GM12878 (cell line): ENCODE measurements at places on chromosomes 1 and 21.

DNA sequence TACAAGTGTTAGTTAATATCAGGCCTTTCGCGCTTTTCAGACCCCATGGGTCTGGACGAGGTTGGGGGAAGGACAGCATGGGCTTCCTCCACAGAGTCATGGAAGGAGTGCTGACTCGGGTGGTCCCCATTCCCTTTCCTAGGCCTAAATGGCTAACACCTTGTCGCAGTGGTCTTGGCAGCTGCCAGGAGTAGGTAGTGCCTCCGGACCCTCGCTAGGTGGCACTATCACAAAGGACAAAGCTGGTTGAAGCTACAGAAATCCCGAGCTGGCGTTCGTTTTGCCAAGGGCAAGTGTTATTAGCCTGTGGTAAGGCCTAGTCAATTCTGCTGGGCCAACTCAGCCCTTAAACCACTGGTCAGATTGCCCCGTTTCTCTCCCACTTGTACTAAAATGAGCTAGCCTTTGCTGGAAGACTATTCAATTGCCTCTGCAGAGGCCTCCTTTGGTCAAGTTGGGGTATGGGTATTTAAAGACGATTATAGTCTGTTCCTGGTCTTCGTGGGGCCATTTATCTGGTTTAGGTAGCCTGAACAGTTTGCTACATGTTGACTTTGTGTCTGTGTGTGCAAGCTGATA, 1.1 kb upstream of the UBE2Q1 start:
- peak; percentile 61 for DNase-seq

- DNase-seq = no peak
Observed at GRCh38 chr1:161314201-161314981, at the start of gene SDHC. Gene SDHC, plus strand, starts transcription at chr1:161314381. Its CDS starts 25 bp downstream, at chr1:161314406.

- DNase-seq = no peak
Observed at GRCh38 chr1:204704794-204705492, 19.4 kb upstream of the LRRN2 start.

DNA sequence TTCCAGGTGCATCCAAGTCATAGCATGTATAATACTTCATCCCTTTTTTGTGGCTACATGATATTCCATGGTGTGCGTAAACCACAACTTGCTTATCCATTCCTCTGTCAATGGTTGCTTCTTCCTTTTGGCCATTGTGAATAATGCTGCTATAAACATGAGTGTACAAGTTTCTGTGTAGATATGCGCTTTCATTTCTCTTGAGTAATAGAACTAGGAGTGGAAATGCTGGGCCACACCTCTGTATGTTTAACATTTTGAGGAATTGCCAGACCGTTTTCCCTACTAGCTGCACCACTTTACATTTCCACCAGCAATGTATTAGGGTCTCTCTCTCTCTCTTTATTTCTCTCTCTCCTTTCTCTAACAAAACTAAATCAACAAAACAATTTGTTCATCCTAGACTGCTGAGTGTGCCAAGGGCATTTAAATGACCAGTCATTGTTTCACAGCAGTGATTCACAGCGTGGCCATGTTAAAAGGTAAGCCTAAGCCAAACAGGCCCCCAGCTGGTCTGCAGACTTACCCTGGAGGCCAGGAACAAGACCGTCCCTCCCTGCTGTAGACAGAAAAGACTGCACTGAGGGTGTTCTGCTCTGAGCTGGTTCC, 53.2 kb upstream of the LYST start:
- no peak for DNase-seq

- DNase-seq = no peak
Observed at GRCh38 chr1:232322162-232322734, 307.7 kb downstream of the SIPA1L2 start.

DNA sequence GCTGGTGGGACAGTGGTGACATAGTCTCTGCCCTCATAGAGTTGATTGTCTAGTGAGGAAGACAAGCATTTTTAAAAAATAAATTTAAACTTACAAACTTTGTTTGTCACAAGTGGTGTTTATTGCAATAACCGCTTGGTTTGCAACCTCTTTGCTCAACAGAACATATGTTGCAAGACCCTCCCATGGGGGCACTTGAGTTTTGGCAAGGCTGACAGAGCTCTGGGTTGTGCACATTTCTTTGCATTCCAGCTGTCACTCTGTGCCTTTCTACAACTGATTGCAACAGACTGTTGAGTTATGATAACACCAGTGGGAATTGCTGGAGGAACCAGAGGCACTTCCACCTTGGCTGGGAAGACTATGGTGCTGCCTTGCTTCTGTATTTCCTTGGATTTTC, 58.4 kb downstream of the LAMC2 start:
- no peak for DNase-seq

GRCh38 chr1:248805876-248806275, 19.8 kb downstream of the SH3BP5L start:
- no peak for DNase-seq

DNA sequence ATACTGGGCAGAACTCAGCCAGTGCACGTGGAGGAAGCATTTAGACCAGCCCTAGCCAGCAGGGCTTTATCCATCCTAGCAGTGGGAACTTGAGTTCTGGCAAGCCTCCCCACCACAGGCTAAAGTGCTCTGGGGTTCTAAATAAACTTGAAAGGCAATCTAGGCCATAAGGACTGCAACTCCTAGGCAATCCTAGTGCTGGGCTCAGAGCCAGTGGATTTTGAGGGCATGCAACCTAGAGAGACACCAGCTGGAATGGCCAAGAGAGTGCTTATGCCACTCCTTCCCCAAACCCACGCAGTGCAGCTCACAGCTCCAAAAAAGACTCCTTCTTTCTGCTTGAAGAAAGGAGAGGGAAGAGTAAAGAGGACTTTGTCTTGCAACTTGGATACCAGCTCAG, 70.5 kb upstream of the APOBEC4 start:
- DNase-seq = no peak

DNA sequence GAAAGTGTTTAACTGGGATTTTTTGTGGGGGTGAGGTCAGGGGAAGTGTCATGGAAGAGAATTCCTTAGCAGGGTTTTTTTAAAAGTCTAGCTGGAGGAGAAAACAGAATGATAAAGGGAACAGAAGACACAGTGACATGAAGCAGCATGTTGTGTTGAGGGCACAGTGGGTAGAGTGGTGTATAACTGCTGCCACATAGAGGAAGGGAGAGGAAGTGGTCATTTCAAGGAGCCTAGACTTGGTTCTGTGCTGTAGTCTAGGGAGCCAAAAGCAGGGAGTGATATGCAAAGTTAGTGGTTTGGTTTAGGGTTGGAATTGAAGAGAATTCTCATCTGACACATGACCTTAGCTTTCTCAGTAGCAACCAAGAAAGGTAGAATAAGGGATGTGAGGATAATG, 10.2 kb downstream of the EEIG2 start:
- no peak for DNase-seq

- no peak for DNase-seq
Observed at GRCh38 chr1:109637446-109637845, 17.8 kb downstream of the AMPD2 start.

- no peak for DNase-seq
Observed at GRCh38 chr1:247357052-247357780, 25.5 kb upstream of the ZNF496 start.

DNA sequence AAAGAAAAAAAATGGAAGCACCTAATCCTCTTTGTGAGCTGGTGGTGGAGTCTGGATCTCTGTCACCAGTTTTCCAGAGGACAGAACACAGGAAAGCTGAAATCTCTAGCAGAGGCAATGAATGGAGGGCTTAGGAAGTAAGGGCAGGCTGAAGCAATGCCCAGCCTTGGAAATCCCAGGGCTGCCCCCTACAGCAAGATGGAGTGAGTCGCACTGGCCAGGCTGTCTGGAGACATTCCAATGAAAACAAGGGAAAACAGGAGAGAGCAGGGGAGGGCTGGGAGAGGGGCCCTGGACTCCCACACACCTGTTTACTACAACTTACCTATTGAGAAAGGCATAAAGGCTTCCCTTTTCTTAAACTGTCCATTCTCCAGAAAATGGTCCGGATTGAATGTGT, 25.9 kb downstream of the CYP2J2 start:
- DNase-seq = no peak
